NCI-H2081 (cell line): ENCODE measurements at places on chromosomes 16 and 17.

GRCh38 chr17:77248216-77249114 is 107.7 kb downstream of the SEC14L1 start:
- no peak for DNase-seq

GRCh38 chr16:84999857-85000480 is 11.4 kb downstream of the ZDHHC7 start:
- DNase-seq = no peak

GRCh38 chr17:65519462-65519861 is 42.0 kb downstream of the AXIN2 start:
- no peak for DNase-seq

GRCh38 chr16:24294131-24294530 is 38.0 kb downstream of the CACNG3 start:
- DNase-seq = no peak

- DNase-seq = no peak
Measured at GRCh38 chr17:40949418-40949817, 12.0 kb upstream of the KRT23 start.

DNA sequence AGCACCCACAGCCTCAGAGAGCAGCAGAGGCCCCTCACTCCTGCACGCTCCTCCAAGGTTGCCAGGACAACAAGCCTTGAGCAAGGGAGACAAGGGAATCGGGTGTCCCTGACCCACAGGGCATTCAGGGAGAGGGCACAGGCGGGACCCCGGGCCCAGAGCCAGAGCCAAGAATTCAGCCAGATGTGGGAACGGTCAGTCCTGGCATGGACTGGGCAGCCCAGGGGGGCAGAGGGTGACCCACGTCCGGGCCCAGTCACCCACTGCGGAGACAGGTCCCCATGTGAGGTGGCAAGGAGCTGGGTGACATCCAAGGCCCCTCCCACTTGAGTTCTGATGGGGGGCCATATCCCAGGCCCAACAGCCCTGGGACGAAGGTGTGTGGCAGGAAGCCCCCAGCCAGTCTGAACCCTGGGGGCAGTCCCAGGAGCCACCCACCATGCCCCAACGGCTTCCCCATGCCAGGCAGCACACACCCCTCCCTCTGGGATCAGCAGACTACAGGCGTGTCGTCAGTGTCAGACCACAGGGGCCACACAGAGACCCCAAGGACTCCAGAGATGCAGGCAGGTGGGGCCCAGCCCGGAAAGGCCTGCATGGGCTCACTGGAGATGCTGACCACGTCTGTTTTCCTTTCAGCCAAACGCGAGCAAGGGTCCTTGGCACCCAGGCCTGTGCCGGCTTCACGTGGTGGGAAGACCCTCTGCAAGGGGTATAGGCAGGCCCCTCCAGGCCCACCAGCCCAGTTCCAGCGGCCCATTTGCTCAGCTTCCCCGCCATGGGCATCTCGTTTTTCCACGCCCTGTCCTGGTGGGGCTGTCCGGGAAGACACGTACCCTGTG is 23.0 kb downstream of the USP6 start:
- DNase-seq = no peak

GRCh38 chr17:39335704-39336223 is 65.7 kb downstream of the FBXL20 start:
- DNase-seq = no peak

- no peak for DNase-seq
Measured at GRCh38 chr16:85601730-85602401, 11.3 kb upstream of the GSE1 start.

- no peak for DNase-seq
Measured at GRCh38 chr17:68401288-68401687, 56.0 kb downstream of the WIPI1 start.

DNA sequence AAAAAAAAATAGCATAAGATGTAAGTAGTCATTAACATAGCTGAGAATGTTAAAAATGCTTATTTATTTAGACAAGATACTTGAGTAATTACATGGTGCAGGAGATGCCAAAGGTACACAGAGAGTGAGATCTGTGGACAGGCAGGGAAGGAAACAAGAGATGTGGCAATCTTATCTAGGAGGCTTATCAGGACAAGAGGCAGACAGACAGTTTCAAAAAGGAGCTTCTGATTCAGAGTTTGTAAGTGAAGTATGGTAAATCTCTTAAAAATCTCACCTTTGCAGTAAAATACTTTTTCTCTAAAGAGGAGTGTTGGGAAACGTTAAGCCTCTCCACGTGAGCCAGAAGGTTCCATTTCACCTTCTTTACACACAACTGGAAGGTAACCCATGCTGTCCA is 19.9 kb upstream of the GHDC start:
- no peak for DNase-seq

- no peak for DNase-seq
Measured at GRCh38 chr16:55330781-55331647, 7.0 kb downstream of the IRX6 start.

DNA sequence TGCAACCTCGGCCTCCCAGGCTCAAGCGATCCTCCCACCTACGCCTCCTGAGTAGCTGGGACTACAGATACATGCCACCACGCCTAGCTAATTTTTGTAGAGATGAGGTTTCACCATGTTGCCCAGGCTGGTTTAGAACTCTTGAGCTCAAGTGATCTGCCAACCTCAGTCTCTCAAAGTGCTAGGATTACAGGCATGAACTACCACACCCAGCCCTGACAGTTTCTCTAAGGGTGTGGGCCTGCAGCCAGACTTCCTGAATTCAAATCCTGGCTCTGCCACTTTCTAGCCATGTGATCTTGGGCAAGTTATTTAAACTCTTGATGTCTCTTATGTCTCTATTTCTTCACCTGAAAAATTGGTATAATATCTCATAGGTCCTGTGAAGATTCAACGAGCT is 5.6 kb downstream of the CUEDC1 start:
- DNase-seq = no peak

DNA sequence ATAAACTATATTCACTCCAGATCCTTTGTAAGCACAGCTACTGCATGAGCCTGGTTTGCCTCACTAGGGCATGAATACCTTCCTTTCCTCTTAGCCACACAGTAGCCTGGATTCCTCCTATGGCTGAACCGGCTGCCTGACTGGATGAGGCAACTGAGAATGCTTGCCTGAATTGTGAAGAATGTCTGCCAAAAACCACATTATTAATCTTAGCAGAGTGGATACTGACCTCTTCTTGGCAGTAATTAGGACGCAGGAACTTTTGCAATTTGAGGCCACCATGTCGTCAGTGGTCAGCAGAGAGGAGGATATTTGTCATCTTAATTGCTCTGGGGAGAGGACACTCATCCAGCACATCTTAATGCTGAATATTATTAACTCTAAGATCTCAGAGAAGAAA is 651.8 kb upstream of the GOT2 start:
- DNase-seq = no peak

DNA sequence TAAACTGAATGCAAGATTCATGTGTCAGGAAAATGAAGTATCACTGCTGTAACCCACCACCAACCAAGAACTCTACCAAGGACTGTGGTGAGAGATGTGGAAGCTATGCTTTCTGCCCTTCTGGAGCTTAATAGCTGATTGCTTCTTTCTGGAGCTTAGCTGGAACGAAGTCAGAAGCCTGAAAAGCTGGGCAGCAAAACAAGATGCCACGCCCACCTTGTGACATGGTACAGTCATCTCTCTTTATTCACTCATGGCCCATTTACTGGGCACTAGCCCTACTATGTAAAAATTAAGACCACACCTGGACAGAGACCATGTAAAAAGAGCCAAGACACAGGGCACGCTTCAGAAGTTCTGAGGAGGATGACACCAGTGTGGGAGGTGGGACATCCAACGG is 48.1 kb downstream of the TEX2 start:
- no peak for DNase-seq

DNA sequence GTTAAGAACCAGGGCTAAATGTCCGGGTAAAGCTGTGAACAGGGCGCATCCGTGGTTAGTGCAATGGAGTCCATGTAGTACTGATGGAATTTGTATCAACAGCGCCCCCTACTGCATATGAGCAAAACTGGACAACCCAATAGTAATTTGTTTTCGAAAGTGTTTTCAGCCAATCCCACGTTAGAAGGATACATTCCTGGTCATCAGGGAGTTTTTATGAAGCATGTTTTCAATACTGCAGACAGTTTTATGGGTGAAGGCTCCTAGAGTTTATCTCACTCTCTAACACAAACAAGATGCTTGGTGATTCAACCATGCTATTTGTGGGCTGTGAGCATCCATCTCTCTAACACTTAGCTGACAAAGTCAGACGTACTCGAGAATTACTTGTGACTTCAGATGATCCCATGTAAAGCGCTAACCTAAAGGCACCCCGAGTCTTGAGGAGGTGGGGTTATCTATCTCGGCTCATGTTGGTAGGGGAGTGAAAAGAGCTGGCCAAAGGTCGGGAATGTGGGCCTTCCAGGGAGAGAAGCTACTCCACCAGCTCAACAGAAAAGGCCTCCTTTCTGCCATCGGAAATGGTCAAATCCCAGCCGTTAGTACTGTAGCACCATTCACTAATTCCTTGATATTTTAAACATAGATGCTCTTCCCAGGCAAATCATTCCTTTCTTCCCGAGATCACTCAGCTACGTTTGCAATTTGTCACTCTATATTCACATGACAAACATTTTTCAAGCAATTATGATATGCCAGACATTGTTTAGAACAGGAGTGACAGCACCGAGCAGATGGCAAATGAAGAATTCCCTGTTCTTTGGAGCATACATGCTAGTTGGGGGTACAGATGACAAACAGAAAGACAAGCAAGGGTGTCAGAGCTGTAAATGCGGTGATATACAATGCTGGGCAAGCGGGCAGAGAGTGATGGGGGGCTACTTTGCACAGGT is 46.9 kb upstream of the HNF1B start:
- DNase-seq = no peak

GRCh38 chr16:82865412-82865811 is 238.6 kb downstream of the CDH13 start:
- DNase-seq = no peak

- DNase-seq = no peak
Measured at GRCh38 chr17:59342681-59343131, 11.3 kb downstream of the YPEL2 start.

DNA sequence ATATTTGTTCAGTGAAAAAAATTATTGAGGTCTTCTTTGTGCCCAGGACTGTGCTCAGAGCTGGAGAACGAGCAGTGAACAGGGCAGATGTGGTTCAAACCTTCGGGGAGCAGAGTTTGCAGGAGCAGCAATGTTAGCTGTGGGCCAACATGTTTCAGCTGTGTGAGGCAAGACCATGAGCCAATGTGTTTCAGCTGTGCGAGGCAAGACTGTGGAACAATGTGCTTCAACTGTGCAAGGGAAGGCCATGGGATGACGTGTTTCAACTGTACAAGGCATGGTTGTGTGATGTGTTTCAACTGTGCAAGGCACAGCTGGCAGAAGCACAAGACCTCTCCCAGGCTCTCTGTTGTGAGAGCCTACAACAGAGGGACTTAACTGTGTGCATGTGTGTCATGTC is 35.2 kb upstream of the SDK2 start:
- no peak for DNase-seq

DNA sequence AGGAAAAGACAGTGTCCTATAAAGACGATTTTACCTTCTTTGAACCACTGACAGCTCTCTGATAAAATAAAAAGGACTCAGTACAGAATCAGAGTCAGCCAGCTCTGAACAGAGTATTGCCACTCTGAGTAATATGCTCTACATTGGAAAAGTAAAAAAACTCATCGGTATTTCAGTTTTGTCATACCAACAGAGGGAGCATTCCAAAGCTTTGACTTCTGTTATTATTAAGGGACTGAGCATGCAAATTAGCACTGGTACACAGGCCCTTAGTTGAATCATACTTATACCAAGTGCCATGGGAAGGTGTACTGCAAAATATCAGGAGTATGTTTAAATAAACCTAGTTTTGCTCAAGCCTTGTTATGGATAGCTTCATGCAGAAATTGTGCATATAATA is 509.0 kb upstream of the KIF2B start:
- no peak for DNase-seq

GRCh38 chr16:20767577-20767976 is 3.8 kb downstream of the ACSM3 start:
- DNase-seq = no peak

DNA sequence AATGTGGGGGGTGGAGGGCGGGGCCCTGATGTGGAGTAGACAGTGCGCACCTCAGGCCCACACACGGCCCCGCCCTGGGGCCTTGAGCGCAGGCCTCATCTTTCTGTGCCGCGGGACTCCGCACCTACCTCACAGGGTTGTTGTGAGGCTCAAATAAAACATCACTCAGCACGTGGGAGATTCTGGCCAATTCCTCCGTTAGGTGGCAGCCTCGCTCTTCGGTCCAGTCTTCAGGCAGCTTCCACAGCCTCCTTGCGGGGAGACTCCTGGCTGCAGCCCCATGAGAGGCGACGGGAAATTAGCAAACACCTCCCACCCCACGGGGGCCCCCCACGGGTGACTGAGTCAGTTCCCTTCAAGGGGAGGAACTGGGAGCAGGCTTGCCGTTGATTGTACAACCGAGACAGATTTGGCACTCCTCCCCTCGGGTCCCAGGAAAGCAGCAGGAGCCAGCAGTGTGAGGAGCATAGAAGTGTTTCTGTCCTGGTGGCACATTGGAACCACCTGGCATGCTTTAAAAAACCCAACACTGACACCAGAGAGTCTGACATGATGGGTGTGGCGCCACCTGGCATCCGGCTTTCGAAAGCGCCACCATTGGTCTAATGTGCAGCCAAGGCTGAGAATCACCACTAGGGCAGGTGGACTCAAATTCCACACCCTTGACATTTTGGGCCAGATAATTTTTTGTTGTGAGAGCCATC is 7.6 kb downstream of the MRM1 start:
- peak; percentile 87 for DNase-seq
